CD8-positive, alpha-beta memory T cell (primary cell): ENCODE measurements at places on chromosomes 16 and 17. TPM values are rescaled to one million over a fixed set of nuclear protein-coding genes. Genes with fewer than 3 reads are reported as not detected.

DNA sequence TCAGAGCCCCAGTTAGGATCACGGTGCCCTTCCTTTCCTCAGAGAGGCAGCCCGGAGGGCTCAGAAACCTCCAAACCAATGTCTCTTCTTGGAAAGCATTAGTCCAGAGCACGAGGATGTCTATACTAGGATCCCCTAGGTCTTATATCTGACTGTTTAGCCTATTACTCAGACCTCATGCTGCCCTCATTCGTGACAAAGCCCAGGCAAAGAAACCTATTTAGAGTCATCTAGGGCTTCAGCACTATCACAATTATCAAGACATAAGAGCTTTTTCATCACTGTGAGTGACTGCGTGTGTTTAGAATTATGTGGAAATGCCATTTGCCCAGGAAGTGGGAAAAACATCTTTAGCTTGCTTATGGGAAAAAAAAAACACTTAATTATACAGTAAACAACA, 159.8 kb upstream of the NOL11 start:
- no peaks in the 10 kb centered on the region for H3K27me3 ChIP-seq
- peaks cover 12% of the 10 kb centered on the region for H3K36me3 ChIP-seq
- no peak overlapping the region for H3K27ac ChIP-seq
- H3K4me3 ChIP-seq, result no peak overlapping the region

GRCh38 chr16:65531475-65531874, 409.6 kb upstream of the CDH11 start:
- no peak overlapping the region for H3K27ac ChIP-seq
- no peaks in the 10 kb centered on the region for H3K36me3 ChIP-seq
- no peaks in the 10 kb centered on the region for H3K4me1 ChIP-seq

Gene CMTM2
- 0.24 TPM for total RNA-seq

- H3K4me1 ChIP-seq, result no peaks in the 10 kb centered on the region
- H3K36me3 ChIP-seq, result no peaks in the 10 kb centered on the region
- no peak for DNase-seq
- no peak overlapping the region for H3K4me3 ChIP-seq
- H3K27ac ChIP-seq, result no peak overlapping the region
- H3K27me3 ChIP-seq, result no peaks in the 10 kb centered on the region
These were observed 107.3 kb downstream of the CMIP start for GRCh38 chr16:81551821-81552304.

DNA sequence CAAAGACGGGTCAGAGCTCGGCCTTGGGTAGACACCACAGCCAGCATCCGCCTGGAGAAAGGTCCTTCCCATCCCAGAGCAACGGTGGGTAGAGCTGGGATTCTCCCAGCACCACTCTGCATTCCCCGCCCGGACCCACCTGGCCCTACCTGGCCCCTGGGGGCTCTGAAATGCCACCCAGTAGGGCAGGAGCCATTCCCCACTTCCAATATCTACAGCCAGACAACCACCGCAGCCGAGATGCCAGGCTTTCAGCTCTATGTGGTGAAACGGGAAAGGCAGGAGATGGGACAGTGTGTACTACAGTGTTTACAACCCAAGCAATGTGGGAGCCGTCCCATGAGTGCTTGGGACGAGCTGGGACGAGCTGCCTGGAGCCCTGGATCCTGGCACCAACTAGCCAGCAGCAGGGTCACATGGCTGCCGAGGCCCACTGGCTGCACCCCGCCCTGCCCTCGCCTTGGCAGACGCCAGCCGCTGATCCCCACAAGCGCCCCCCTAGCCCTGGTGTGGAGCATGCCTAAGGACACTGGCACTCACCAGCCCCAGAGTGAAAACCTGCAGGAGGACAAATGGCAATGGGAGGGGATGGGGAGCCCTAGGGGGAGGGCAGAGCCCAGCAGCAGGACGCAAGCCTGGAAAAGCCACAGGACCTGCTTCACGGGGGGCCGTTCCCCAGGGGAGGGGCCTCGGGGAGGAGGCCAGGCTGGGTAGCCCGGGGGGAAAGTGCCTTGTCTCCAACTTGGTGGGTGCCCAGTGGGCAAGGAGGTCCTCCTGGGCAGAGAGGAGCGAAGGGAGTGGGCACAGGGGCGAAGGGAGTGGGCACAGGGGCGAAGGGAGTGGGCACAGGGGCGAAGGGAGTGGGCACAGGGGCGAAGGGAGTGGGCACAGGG, 13.5 kb downstream of the TMC6 start:
- no peaks in the 10 kb centered on the region for H3K27me3 ChIP-seq
- H3K4me3 ChIP-seq, result no peak overlapping the region
- no peak overlapping the region for H3K27ac ChIP-seq
- H3K36me3 ChIP-seq, result peaks cover 73% of the 10 kb centered on the region
- H3K4me1 ChIP-seq, result peaks cover 49% of the 10 kb centered on the region
- DNase-seq, result no peak

DNA sequence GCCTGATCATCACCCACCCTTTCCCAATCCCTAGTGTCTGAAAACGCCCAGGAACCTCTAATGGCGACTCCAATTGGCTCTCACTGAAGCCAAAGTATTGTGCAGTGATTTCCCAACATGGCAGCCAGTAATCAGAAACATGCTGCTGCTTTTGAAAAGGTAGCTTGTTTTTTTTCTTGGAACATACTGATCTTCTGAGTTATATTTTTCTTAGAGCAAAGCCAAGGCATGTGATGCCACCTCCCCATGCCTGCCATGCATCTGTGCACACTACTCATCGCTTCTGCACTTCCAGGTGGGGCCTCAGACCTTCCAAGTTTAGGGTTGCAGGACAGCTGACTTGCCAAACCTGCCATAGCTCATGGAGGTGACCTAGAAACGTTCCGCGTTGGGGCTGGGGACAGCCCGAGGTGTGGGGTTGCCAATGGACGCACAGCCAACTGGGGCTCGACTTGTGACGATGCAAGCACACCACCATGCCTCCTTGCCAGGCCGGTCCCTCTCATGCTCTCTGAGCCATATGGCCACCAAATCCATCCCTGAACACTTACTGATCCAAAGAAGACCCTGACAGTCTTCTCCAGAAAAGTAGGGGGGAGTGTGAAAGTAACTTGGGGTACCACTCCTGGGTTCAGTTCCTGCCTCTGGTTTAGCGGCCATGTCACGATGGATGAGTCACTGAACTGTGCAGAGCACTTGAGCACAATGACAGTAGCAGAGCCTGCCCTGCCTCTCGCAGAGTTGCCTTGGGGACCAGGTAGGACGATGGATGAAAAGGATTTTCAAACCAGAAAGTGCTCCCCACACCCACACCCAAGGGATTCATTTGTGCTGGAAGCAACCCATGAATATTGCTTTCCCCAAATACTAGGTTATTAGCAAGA, 155.7 kb downstream of the CCDC182 start:
- no peak for DNase-seq
- H3K27ac ChIP-seq, result no peak overlapping the region
- no peak overlapping the region for H3K4me3 ChIP-seq
- no peaks in the 10 kb centered on the region for H3K27me3 ChIP-seq

DNA sequence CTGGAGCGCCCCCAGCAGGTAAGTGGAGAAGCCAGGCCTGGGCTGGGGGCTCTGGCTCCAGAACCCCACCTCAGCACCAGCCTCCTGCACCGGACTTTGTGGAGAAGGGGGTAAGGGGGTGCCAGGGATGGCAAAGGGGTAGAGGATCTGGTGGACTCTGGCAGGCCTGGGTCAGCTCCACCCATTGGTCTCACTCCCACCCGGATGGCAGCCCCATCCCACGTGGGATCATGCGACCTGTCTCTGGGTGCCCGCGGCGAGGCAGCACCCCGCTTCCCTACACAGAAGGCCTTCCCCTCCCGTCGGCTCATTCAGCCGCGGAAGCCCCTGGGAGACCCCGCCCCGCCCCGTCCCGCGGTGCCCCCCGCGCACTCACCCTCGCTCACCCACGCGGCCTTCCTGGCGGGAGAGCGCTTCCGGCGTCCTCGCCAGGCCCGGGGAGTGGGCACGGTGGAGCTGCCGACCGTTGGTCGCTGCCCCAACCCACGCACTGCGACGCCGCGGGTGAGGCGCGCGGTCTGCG, 498 bp upstream of the PLEKHG4 start:
- H3K4me3 ChIP-seq, result peak overlapping the region; percentile 79
- no peak for DNase-seq
- H3K27me3 ChIP-seq, result no peaks in the 10 kb centered on the region
- no peaks in the 10 kb centered on the region for H3K36me3 ChIP-seq

Gene PCTP
- 8.4 TPM for total RNA-seq

- H3K27ac ChIP-seq, result no peak overlapping the region
- DNase-seq, result no peak
- H3K4me3 ChIP-seq, result no peak overlapping the region
- no peaks in the 10 kb centered on the region for H3K27me3 ChIP-seq
- peaks cover 8% of the 10 kb centered on the region for H3K36me3 ChIP-seq
- H3K4me1 ChIP-seq, result no peaks in the 10 kb centered on the region
These were observed 69.8 kb downstream of the MRTFB start for GRCh38 chr16:14140923-14141322.

Gene TBC1D3C
- 1.6 TPM for total RNA-seq

Gene CFAP97D1
- not detected for total RNA-seq

DNA sequence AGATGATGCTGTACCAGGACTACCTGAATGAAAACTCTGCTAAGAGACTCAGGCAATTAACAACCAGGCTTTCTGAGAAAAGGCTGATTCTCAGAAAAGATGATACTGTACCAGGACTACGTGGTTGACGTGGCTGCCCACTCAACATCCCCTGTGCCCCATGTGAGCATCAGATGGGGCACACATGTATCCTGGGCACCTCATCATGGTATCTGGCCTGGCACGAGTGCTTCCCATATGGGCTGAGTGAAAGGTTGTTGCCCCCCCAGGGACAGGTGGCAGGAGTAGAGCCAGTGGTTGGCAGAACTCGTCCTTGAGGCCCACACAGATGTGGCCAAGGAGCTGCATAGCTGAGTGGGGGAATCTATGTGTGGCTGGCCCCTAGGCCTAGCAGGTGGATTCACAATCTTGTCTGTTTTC, 3.5 kb upstream of the CES4A start:
- DNase-seq, result no peak
- H3K36me3 ChIP-seq, result no peaks in the 10 kb centered on the region
- H3K27me3 ChIP-seq, result no peaks in the 10 kb centered on the region

DNA sequence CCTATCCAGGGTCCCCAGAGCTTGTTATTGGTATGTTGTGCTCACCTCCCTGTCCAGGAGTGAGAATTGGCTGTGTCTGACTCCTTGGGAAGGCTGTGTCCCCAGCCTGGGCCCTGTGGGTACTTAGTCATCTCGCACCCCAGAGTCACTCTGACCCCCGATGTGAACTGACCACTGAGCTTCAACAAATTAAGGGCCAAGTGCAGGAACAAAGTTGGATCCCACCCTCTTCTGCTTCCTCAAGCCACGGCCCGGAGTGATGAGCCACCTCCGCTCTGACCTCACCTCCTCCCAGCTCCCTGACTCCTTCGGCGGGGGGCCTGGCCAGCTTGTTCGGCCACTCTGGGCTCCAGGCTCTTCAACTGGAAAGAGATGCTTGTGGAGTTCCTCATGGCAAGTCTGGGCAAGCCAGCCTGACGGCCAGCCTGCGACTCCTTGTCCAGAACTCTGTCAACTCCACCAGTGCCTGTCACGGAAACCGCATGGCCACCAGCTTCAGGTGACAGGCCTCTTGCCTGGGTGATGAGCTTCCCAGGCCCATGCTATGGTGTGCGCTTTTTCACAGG, 22.3 kb upstream of the MPRIP start:
- no peaks in the 10 kb centered on the region for H3K36me3 ChIP-seq
- no peak for DNase-seq
- H3K27me3 ChIP-seq, result no peaks in the 10 kb centered on the region
- H3K4me1 ChIP-seq, result peaks cover 26% of the 10 kb centered on the region

DNA sequence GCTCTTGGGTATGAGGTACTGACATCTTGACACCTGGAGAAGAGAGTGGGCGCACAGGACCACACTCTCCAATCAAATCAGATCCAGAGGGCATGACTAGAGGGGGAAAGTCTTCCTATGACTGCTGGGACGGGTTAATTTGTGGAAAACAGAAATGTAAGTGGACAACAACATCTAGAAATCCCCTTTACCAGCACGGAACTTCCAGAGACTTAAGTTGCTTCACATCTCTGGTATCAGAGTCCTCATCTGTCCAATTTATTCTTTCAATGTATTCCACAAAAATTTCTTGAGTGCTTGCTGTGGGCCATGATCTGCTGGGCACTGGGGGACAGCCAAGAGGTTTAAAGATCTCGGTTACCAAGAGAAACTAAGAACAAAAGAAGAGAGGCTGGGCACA, 159.2 kb downstream of the COPRS start:
- H3K27me3 ChIP-seq, result peaks cover 5% of the 10 kb centered on the region
- DNase-seq, result no peak
- H3K27ac ChIP-seq, result no peak overlapping the region

GRCh38 chr17:18315562-18315922, 449 bp downstream of the SMCR8 start:
- H3K4me3 ChIP-seq, result peak overlapping the region; percentile 100
- H3K4me1 ChIP-seq, result peaks cover 76% of the 10 kb centered on the region
- peaks cover 18% of the 10 kb centered on the region for H3K36me3 ChIP-seq
- peak overlapping the region; percentile 96 for H3K27ac ChIP-seq

GRCh38 chr16:51439271-51439670, 288.2 kb upstream of the SALL1 start:
- H3K36me3 ChIP-seq, result no peaks in the 10 kb centered on the region
- no peaks in the 10 kb centered on the region for H3K27me3 ChIP-seq
- H3K4me3 ChIP-seq, result no peak overlapping the region
- H3K27ac ChIP-seq, result no peak overlapping the region
- DNase-seq, result no peak

DNA sequence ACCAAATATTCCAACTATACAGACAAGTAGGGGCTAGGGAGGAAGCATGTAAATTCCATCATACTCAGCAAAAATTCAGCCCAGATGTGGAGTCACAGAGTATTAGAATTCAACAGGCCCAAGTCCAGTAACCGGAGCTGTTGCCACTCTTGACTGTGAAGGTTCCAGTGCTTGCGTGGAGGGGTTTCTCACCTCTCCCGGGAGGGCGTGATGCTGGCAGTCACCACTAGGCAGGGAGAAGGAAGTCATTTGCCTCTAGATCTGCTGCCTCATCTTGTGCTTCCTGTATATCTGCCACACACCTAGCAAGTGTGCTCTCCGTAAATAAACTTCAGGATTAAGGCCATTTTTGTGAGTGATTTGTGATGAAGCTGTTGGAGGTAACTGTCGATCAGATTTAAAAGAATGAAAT, 1.0 kb upstream of the CKLF start:
- H3K4me1 ChIP-seq, result peaks cover 71% of the 10 kb centered on the region
- no peaks in the 10 kb centered on the region for H3K36me3 ChIP-seq
- H3K27ac ChIP-seq, result peak overlapping the region; percentile 85
- no peaks in the 10 kb centered on the region for H3K27me3 ChIP-seq

GRCh38 chr16:57807968-57808528, 5.8 kb upstream of the KIFC3 start:
- H3K27ac ChIP-seq, result no peak overlapping the region
- peaks cover 34% of the 10 kb centered on the region for H3K4me1 ChIP-seq
- no peaks in the 10 kb centered on the region for H3K36me3 ChIP-seq
- DNase-seq, result peak; percentile 60

Gene SLC16A13
- total RNA-seq, result 7.7 TPM
